GM23338 (cell line): ENCODE measurements at places on chromosomes 1 and 21.

GRCh38 chr21:16775076-16775475 lies 737.8 kb upstream of the CXADR start:
- peak; percentile 32 for DNase-seq

DNA sequence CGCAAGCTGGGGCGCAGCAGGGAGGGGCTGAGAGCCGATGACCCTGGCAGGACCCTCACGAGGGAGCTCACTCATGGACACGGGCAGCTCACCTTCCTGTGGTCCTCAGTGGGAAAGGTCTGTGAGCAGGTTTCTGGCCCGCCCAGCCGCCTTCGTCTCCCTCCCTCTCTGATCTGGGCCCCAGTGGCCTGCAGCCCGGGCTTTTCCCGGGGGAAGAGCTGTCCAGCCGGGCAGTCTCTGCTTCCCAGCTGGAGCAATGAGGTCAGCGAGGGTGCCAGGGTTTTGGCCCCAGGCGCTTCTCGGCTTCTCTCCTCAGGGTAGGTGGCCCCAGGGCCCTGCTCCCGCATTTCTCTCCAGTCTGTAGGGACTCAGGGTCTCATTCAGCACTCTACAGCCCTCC lies 22.2 kb upstream of the ARHGEF16 start:
- DNase-seq: no peak

DNA sequence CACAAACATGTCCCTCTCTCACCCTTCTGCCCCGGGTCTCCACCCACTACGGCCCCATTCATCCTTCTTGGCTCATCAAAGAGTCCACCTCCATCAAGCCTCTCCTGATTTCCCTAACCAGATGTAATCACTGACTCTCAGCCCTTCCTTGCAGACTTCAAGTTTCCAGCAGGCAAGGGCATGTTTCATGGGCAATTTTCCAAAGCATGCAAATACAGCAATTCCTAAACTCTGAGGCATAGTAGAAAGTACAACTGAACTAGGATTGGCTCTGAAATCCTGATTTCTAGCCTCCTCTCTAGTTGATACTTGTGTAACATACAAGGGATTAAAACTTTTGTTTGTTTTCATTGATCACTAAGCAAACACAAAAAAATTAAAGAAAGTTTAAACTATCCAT lies 109.1 kb upstream of the GADD45A start:
- DNase-seq: no peak

DNA sequence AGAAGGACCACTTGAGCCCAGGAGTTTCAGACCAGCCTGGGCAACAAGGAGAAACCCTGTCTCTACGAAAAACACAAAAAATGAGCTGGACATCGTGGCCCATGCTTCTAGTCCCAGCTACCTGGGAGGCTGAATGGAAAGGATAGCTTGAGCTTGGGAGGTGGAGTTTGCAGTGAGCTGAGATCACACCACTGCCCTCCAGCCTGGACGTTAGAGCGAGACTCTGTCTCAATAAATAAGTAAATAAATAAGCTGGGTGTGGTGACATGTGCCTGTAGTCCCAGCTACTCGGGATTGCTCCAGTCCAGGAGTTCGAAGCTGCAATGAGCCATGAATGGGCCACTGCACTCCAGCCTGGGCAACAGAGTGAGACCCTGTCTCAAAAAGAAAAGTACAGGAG lies 3.6 kb downstream of the AKR1A1 start:
- no peak for DNase-seq

- no peak for DNase-seq
These were observed 1.0 kb upstream of the PPIH start for GRCh38 chr1:42657201-42657600.

DNA sequence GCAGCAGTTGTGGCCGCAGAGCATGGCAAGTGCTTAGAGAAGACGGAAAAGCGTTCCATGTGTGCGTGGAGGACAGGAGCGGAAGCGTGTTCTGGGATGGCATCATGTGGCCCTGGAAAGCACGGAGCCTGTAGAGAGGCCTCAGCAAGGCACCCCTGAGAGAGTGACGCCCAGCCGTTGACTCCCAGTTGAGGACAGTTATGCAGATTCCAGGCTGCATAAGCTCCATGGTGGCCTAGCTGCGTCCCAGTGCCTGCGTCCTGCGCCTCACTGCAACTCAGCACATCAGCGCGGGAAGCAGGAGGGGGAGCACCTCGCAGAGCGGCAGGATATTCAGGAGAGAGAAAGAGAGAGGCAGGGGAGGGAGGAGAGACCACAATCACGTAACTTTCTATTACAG lies 49.0 kb upstream of the TTC34 start:
- DNase-seq: no peak

- DNase-seq: no peak
These were observed 121.2 kb upstream of the SLC44A3 start for GRCh38 chr1:94698759-94699502.

- DNase-seq: no peak
These were observed 243.8 kb downstream of the ADGRL2 start for GRCh38 chr1:82044536-82044935.

DNA sequence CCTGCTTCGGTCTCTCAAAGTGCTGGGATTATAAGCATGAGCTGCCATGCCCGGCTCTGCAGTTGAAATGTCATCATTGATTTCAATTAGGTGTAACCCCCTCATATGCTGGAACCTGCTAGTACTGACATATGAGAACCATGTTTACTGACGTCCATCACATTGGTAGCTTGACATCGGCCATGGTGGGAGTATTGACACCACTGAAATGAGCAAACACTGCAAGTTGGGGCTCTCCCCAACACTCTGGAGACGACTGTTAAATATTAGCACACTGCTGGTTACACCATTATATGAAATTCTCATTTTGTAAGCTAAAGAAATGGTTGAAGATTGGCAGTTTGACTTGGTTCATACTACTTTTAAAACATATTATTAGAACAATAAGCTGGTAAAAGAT lies 63.7 kb downstream of the CNST start:
- no peak for DNase-seq
